ENCODE measurements at places on chromosomes 1 and 21. TPM values are rescaled to one million over a fixed set of nuclear protein-coding genes. Genes with fewer than 3 reads are reported as not detected.

DNA sequence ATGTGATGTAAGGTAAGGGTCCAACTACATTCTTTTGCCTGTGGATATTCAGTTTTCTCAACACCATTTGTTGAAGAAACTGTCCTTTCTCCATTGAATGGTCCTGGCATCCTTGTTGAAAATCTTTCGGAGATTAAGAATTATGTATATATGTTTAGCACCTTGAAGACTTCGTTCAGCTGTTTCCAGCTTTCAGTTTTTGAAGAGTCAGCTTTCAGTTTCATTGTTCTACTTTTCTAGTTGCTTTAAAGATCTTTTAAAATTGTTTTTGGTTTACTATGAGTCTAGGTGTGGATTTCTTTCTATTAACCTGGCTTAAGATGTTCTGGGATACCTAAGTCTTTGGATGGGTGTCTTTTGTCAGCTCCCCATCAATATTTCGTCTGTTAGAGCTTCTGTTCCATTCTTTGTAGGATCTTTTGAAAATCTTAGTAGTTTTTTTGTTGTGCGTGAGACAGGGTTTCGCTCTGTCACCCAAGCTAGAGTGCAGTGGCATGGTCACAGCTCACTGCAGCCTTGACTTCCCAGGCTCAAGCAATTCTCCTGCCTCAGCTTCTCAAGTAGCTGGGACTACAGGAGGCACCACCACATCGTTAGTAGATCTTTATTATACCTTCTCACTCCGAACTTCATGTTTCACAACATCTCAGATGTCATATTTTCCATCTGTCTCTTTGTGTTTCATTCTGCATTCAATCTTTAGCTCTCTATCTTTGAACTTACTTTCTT lies 353.5 kb upstream of the B3GALT2 start:
- peak; percentile 2 for DNase-seq
- H3K27ac ChIP-seq: peak overlapping the region; percentile 85
- H3K4me3 ChIP-seq: peak overlapping the region; percentile 50
- no peaks in the 10 kb centered on the region for H3K27me3 ChIP-seq
- H3K4me1 ChIP-seq: peaks cover 38% of the 10 kb centered on the region

DNA sequence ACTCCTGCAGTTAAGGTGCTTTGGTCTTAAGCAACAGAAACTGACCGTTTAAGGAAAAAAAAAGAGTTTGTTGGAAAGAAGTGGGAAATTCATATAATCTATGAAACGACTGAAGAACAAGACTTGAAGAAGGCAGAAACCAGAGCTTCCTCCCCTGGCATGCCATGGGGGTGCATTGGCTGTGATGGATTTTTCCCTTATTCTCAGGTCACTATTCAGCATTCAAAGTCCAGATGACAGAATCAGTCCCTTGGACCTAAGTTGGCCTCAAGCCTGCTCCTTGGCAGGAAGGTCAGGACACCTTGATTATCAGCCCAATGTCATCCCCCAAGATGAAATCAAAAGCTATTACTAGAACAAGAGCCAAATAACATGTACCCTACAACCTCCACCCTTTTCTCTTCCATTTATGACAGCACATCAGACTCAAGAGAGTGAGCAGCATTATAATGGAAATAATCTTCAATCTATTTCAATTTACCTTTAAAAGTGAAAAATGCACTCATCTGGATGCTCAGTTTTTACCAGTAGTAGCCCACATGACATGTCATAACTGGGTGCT lies 15.8 kb upstream of the TMEM9 start:
- H3K4me1 ChIP-seq: peaks cover 14% of the 10 kb centered on the region
- peak overlapping the region; percentile 83 for H3K27ac ChIP-seq
- no peak for DNase-seq
- no peaks in the 10 kb centered on the region for H3K36me3 ChIP-seq
- peak overlapping the region; percentile 79 for H3K4me3 ChIP-seq
- peaks cover 8% of the 10 kb centered on the region for H3K27me3 ChIP-seq

DNA sequence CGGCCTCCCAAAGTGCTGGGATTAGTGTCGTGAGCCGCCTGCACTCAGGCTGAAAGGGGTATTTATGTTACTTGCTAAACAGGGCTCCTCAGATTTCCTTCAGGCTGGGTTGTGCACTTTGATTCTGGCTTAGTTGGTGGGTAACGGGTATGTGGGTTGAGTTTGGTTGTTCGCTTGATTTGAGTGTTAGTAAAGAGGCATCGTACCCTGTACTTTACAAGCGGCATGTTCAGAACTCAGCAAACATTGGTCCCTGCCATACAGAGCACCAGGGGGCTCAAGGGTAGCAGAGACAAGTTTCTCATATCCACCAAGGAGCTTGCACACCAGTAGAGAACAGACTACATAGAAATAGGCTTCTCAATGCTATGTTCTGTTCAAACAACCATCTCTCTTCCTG lies 147.8 kb downstream of the PGBD5 start:
- no peak overlapping the region for H3K4me3 ChIP-seq
- H3K27me3 ChIP-seq: no peaks in the 10 kb centered on the region
- H3K4me1 ChIP-seq: peaks cover 49% of the 10 kb centered on the region
- H3K27ac ChIP-seq: peak overlapping the region; percentile 45
- no peak for DNase-seq

GRCh38 chr1:41830726-41831125 lies 88.0 kb downstream of the HIVEP3 start:
- H3K27me3 ChIP-seq: no peaks in the 10 kb centered on the region
- no peaks in the 10 kb centered on the region for H3K36me3 ChIP-seq
- no peak overlapping the region for H3K4me3 ChIP-seq
- DNase-seq: no peak
- no peak overlapping the region for H3K27ac ChIP-seq

JAM2 gene
- total RNA-seq: 3.4 TPM

TYW3 gene
- total RNA-seq: 38.7 TPM

Data from activated naive CD8-positive, alpha-beta T cell treated with anti-CD3 and anti-CD28 coated beads for 36 hours (primary cell).